Stimulated activated CD8-positive, alpha-beta memory T cell treated with anti-CD3 and anti-CD28 coated beads, Interleukin-2, amount 100 ng/mL, for 48 hours (primary cell): ENCODE measurements at places on chromosomes 2 and 18.
A peak's percentile ranks its signal among the peaks of the same experiment; 100 is the strongest.

DNA sequence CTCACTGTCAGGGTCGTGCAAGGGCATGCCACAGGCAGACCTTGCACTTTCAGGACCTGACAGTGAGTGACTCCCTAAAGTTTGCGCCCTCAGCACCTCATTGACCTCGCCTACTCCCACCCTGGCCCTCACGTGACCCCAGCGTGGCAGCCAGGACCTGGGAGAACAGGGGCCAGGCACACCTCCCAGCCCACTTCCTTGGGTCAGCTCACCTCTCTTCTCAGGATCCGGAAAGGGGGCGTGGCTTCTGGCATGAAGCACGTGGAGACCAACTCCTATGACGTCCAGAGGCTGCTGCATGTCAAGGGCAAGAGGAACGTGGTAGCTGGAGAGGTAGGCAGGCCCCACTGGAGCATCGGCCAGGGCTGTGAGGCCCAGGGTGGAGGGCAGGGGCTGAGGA, 8.8 kb downstream of the VIL1 start:
- DNase-seq, result no peak

- DNase-seq, result no peak
Measured at GRCh38 chr2:96097951-96098823, 18.2 kb downstream of the ADRA2B start.

DNA sequence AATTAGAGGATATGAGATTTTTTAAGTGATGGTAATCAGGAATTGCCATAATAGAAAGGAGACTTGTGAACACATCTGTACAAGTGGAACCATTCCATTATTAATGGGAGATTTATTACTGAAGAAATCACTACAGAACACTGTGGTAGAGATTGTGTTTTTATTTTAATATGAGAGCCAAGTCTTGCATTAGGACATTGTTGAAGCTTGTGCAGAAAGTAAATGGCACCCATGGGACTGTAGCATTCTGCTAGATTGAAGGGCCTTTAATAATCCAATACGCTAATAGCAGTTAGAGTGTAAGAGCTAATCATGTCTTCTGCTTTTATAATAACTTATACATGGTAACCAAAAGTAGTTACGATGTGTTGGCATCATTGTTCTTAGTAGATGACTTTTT, 83.6 kb downstream of the VRK2 start:
- DNase-seq, result no peak

DNA sequence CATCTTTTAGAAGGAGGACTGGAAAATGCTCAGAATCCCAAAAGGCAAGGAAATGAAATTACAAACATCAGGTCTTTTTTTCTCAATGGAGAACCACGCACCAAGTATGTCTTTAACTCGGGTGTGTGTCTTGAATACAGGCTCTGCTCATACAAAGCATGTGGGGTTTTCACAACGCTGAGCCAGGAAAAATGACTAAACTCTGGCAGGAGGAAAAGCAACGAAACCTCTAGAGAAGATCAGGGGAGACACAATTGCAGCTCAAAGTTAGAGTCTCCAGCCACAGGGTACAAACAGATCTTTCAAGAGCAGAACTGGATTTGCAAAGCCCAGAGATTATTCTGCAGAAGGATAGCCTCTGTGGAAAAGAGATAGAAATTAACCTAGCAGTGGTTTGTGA, 42.8 kb upstream of the TPO start:
- no peak for DNase-seq

GRCh38 chr2:29114946-29115609, at the start of gene CLIP4:
CLIP4 (plus strand) TSS chr2:29115415; CDS start chr2:29121389, 5,974 bp downstream.
- peak; percentile 62 for DNase-seq

- no peak for DNase-seq
Measured at GRCh38 chr2:73922681-73923080, 4.0 kb upstream of the DGUOK start.

GRCh38 chr18:68234131-68234530, 480.8 kb downstream of the TMX3 start:
- DNase-seq, result no peak

GRCh38 chr18:28124131-28125029, 52.5 kb downstream of the CDH2 start:
- DNase-seq, result no peak

DNA sequence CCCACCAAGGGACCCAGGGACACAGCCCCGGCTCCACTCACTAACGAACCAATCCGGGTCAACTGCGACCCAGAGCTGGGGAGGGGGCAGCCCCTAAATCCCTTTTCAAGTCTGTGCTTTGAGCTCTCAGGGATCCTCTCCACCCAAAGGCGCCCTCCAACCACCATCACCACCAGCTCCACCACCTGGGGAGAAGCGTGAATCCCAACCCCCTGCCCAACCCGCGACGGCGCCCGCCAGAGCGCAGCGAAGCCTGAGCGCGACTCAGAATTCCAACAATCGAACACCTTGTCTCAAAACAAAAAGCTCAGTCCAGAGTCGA, 497 bp downstream of the DSC3 start:
- no peak for DNase-seq

GRCh38 chr2:42371611-42372473, 10.8 kb upstream of the COX7A2L start:
- DNase-seq, result no peak

- no peak for DNase-seq
Measured at GRCh38 chr2:120346026-120346666, at the start of gene INHBB. INHBB (plus strand) TSS chr2:120346136; CDS start chr2:120346189, 53 bp downstream.

DNA sequence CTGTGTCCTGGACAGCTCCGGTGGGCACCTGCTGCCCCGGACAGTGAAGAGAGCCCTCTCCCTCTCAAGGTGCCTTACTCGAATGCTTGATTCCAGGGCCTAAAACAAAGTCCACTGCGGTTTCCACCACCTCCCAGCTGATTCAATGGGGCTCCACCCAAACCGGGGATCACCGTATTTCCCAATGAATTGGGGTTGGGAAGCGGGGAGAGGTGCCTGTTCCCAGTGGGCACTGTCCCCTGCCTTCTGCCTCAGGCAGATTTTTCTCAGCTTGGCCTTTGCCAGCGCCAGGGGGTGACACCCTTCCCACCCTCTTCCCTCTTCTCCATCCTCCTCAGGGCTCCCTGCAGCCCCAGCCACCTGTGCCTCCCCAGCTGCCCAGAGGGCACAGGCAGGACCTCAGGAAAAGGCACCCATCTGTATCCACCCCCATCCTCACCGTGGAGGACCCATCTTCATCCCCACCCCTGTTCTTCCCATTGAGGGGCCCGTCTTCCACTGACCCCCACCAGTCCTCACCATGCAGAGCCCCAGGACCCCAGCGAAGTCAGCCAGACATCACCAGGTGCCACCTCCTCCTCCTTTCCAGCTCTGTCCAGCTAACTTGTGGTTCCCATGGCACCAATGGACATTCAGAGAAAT, 66.7 kb upstream of the HPCAL1 start:
- no peak for DNase-seq

DNA sequence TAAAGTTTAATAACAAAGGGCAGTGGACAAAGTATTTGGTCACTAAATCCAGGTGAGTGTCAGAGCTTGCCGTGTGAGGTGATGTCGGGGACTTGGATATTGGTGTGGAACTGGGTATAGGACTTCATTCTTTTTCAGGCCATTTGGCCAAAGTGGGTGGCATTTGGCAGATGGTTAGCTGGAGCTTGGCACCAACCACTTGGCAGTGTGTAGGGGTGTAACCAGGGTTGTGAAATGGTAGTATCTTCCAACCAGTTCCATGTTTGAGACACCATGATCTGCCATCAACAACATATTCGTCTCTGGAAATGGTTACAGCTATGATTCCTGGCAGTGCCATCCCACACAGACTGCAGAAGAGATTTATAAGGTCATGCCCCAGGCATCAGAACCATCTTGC, 113.9 kb downstream of the CCDC85A start:
- DNase-seq, result no peak

DNA sequence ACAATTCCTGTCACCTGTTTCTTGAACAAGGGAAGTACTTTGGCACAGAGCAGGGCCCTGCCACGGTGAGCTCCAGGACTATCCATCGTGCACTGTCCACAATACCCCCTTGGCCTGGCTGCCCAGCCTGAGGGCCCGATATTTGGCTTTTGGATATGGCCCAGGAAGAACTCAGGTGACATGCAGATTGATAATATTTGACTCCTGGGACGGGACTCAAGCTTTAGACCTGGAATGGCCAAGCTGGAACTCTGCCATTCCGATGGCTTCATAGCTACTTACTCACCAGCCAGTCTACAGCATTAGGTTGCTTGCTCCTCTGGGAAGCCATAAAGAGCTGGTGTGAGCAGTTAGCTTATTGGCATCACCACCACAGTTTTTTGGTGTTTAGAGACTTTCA, 26.6 kb downstream of the EML6 start:
- DNase-seq, result no peak

DNA sequence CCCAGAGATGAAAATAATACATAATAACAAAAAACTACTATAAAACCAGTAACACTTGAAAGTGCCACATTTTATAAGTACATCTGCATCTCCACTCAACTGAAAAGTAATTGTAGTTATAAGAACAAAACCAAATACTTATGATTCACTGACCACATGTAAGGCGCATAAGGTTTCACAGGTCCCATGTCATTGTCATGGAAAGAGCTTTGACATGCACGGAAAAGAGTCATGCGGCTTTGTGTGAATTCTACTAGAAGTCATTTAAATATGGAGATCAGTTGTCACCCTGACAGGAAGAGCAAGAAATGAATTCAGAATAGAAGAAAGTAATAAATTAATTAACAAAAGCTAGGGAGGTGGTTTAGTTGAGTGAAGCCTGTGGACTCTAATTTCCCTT, 459.1 kb downstream of the CDH2 start:
- no peak for DNase-seq

GRCh38 chr2:9753665-9754531, 89.4 kb upstream of the TAF1B start:
- peak; percentile 40 for DNase-seq

DNA sequence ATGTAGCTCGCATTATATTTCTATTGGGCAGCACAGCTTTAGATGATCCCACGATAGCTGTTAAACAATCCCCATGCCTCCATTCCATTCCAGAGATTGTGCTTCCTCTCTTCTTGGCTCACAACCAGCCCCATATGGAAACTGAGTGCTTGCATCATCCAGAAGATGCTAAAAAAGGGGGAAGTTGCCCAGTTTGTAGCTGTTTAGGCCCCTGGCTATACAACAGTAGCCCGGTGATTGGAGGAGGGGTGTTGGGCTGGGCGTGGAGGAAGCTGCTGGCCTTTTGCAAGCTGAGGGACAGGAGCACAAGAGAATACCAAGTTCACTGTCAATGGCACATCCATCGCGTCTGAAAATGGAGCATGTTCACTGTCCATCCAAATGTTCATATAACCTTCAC, 360.2 kb downstream of the ALK start:
- no peak for DNase-seq

DNA sequence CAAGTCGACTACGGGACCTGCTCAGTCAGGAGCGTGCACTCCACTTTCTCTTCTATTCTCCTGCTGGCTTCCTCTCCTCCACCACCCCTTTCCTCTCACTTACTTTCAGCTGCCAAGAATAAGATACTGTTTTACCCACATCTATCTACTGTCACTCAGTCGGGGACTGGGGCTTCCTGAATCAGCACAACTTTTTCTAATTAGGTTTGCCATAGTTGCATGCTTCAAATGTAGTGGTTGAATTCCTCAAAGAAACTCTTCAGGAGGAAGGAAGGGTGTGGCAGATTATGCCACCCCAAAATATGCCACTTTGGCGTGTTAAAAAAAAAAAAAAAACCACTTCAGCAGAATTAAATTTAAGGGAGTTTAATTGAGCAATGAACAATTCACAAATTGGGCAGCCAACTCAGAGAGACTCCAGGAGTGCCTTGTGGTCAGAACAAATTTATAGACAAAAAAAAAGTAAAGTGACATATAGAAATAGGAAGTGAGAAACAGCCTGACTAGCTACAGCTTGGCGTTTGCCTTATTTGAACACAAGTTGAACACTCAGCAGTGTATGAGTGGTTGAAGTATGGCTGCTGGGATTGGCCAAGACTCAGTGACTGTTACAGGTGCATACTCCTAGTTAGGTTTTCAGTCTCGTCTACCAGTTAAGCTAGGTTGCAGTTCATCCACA, 32.5 kb upstream of the RMDN2 start:
- no peak for DNase-seq

- no peak for DNase-seq
Measured at GRCh38 chr2:171630089-171630770, 57.0 kb upstream of the DYNC1I2 start.
